ENCODE measurements at places on chromosomes 6 and 20.

DNA sequence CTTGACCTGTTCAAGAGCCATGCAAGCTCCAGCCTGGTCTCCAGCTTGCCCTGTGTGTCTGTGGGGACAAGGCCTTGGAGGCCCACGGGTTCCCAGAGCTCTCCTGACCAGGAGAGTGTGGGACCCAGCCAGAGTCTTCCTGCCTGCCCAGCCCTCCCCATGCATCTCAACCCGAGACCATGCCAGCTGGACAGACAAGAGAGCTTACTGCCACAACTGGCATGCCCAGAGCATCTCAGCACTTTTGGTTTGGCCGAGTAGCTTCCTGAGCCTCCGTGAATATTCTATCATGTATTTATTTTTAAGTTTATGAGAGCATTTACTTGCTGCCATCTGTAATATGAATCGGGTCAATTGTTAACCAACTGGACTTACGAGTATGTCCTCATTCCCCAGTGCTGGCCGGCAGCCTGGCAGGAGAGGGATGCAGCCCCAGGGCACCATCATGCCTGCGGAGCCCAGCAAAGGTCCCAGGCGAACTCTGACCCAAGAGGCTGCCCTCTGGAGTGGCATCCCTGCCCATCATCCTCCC lies 14.9 kb downstream of the IP6K3 start:
- no peak for DNase-seq

DNA sequence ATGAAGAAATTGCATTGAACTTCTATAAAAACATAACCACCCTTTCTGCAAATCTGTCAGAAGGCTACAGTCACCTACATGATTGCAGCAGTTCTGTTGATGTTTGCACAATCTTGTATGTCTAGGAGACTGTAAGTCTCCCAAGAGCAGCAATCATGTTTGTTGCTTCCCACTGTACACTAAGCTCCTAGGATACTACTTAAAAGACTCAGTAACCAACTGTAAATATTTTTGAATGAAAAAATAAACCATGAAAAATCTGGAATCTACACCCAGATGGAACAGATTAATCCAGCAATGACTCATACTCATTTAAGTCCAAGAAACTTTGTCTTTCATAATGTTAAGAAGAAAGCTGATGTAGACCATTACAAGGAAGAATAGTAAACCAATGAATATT lies 168.5 kb upstream of the ATXN1 start:
- DNase-seq = peak; percentile 87

DNA sequence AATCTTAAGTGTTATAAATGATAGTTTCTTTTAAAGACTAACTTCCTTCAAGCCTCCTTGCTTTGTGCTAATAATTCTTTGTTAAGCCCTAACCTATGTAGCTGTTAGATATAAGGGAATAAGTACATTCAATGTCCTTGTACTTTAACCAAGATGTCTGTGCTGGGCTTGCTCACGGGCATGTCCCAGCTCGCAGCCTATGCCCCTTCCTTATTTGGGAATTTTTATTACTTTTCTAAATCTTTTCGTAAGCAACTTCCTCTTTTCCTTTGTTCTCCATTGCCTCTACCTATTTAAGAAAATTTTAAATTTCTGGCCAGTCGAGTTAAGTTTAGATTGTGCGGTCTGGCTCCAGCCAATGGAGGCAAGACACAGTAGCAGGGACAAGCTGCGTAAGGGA lies 26.0 kb upstream of the CDK19 start:
- no peak for DNase-seq

GRCh38 chr6:74607934-74608333 lies 597.9 kb downstream of the COL12A1 start:
- DNase-seq = no peak

DNA sequence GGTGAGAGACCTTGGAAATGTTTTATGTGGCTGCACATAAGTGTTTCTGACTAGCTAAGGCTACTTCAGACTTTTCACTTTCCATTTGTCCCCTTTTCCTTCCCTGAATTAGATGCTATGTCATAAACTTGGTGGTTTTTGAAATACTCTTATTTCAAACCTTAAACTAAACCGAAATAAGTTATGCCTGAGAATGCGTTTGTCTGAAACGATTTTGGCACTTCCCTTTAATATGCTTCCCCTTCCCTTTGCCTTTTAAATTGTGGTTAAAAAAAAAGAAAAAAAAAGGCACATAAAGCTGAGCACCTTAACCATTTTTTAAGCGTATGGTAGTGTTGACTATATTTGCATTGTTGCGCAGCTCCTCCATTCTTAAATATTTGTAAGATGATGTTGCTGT lies 14.3 kb downstream of the ZNF451 start:
- DNase-seq = no peak

DNA sequence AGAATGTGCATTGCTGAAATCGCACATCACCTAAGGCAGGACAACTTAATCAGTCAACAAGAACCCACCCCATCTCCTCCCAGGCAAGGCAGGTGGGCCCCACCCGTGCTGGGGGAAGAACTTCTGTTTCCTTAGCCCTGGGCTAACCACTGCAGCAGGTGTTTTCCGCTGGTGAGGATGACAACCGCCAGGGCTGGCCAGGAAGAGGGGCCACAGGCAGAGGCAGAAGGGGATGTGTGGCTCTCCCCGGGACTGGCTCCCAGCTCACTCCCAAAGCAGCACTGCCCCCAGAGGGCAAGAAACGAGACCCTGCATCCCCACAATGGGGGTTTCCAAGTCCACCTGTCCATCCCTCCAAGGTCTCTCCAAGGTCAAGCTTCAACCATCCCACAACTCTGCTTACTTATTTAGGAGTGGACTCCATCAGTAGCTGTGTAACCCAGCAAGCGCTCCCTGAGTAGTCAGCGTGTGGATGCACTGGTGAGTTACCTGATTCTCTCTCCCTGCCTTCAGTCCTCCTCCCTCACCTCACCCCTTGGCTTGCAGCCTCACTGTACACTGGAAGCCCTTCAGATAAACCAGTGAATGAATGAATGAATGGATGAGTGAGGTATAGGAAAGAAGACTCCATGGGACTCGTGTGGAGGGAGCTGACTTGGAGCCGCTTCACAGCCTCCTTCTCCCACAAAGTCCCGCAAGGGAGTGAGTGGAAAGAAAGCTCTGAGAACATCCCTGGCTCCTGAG lies 168.2 kb upstream of the CST7 start:
- no peak for DNase-seq

DNA sequence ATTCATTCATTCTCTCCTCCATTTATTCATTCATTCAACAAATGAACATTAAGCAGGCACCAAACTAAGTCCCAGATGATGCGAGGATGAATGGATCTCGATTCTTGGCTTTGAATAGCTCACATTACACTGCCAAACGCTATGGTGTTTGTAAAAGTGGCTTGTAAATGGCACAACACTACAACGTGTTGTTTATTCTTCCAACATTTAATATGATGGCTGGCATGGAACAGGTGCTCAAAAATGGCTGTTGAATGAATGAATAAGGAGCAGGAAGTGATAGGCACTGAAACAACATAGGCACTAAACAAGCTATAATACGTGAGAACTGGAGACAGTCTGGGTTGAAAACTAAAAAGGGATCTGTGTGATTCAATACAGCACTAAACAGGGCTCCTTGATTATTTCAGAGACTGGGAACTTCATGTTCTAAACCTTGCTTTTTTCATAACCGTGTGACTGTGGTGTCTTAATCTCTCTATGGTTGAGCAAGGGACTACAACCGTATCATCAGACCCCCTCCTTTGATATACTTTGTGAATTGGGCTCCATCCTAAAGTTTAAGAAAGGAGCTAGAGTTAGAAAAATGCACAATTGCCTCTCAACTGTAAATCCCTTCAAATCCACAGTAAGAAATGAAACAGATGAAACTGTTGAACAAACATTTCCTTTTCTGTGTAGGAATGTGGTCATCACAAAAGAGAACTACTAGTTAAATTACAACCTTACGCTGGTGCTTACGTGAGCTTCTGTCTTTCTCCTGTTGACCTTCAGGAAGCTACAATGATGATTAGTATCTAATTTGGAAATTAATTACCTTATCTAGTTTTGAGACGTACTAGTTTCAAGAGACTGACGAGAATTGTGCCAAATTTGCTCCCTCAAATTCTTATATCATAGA lies 16.9 kb upstream of the SLC16A10 start:
- DNase-seq = no peak

- DNase-seq = no peak
Observed at GRCh38 chr20:36349384-36350170, 43.4 kb downstream of the DLGAP4 start.

DNA sequence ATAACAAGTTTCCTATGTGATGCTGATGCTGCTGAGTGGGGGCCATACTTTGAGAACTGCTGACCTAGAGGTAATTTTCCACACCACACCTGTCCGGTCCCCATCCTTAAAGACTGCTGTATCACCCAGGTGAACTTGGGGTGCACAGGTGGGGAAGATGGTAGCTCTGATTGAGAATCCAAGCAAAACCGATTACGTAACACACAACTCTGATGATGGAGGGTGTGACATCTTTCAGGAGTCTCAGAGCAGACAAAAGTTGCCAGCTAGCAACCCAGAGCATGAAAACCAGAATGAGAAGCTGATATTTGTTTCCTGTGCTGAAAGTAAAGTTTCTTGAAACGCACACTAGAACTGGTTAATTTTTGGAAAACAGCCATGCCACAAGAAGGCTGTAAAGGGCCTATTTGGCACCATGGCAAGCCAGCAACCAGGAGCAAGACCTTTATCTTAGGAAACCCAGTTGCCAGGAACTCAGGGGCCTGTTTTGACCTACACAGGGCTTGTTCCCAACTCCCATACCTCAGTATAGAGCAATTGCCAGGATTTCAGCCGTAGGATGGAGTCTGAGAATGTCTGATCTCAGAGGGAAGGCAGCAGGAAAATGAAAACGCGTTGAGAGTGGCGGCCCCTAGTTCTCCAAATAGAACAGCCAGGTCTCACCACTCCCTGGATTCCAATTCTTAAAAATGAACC lies 21.6 kb upstream of the TBC1D7 start:
- DNase-seq = no peak

DNA sequence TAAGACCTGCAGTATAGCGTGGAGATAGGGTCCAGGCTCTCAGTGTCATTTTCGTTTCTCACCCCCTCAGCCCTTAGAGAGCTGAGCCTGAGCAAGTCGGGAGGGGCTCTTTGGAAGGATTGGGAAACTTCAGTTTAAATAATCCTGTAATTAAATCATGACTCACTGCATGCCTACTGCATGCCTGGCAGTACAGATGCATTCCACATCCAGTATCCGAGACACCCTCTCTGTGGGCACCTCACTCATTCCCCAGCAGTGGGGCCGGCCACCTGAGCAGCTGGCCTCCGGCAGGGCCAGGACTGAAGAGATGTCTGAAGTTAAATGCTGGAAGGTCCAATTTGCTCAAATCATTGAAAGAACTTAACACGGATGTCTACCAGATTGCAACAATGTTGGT lies 316.6 kb downstream of the THBS2 start:
- DNase-seq = peak; percentile 35

DNA sequence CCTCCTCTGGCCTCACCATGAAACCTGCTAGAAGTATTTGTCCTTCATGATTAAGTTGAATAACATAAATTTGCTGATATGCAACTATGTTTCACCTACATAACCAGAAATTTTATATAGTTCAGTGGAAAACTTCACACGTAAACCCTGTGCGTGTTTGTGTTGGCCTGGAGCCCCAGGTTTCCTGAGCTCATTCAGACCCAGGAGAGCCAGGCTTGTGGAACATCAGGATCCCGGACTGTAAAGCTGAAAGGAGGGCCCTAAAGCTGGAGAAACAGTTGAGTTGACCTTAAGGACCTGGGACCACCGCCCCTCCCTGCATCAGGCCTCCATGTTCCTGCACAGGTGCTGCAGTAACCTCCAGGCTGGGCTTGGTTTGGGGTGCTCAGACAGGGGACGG lies 3.1 kb upstream of the SPATS1 start:
- no peak for DNase-seq

DNA sequence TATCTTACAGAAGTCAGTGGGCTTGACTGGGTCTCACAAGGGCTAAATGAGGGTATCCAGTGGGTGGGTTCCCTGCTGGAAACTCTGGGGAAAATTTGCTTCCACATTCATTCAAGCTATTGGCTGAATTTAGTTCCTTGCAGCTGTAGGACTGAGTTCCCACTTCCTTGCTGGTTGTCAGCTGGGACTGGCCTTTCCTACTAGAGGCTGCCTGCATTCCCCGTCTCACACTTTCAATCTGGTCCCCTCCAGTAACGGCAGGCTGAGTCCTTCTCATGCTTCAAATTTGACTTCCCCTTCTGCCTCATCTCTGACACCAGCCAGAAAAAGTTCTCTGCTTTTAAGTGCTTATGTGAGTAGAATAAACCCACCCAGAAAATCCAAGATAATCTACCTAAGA lies 4.4 kb downstream of the CSNK2A1 start:
- no peak for DNase-seq

GRCh38 chr20:61801065-61801360 lies 264.7 kb downstream of the TAF4 start:
- DNase-seq = no peak

DNA sequence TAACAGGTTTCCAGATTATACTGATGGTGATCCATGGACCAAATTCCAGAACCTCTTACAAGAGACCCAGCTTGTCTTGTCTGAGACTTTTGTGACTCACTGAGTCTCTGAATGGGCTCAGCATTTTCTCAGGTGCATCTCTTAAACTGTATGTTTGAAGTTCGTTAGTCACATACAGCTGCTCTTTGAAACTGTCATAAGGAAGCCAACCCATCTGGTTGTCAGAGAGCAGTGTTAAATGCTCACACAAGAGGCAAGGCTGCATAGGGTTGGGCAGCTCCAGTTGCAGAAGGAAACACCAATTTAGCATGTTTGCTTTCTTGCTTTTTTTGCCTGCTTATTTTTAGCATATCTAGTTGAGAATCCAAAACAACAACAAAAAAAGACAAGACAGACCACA lies 47.1 kb downstream of the TRIM27 start:
- DNase-seq = no peak

DNA sequence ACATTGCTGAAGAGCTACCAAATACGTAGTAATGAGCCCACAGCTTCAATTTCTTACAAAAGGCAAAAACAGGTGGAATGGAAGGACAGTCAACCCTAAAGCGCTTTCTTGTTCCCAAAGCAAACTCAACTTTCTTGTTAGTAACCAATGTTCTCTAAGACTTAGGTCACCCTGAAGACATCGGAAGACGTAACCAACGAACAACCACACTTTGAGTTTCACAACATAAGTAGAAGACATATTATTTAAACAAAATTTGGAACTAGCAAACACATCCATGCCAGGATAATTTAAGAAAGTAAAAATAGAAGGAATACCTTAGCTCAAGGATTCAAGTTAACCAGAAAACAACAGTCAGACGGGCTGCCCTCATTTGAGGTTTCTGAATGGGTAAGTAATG lies 51.0 kb downstream of the CNKSR3 start:
- no peak for DNase-seq
